NCI-H146 (cell line): ENCODE measurements at places on chromosomes 13 and 19.

GRCh38 chr13:100275746-100276145 lies 186.9 kb downstream of the PCCA start:
- peak; percentile 15 for DNase-seq

DNA sequence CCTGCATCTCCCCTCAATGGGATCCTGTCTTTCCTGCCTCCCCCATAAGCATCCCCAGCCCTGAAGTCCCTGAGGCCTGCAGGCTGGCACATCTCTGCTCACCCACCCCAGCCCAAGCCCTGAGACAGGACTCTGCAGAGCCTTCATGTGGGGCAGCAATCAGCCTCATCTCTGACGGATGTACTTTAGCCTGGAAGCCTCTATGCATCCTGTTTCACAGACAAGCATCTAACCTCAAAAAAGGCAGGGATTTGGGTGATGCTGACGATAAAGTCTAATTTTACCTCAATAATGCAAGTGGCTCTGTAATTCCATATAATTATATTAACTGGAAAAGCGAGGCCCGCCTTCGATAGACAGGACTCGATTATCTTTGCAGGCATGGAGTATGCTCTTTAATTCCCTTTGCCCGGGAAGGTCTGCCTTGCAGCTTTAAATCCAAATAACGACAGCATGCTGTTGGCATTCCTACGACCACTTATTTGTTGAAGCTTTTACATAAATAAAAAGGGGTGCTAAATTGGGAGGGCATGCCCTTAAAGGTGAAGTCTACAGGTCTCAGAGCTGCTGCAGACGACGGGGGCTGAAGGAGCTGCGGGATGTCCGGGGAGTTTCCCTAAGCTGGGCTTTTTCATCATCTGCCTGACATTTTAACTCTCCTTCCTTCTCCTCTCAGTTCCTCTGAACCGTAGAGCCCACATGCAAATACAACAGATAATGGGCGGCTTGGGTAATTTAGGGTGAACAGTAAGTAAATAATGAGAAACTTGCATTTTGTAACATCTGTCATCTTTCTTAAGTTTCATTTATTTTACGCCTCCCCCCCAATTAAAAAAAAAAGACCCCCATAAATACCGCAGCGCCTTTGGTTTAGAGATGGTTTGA lies 211.5 kb downstream of the URI1 start:
- no peak for DNase-seq

DNA sequence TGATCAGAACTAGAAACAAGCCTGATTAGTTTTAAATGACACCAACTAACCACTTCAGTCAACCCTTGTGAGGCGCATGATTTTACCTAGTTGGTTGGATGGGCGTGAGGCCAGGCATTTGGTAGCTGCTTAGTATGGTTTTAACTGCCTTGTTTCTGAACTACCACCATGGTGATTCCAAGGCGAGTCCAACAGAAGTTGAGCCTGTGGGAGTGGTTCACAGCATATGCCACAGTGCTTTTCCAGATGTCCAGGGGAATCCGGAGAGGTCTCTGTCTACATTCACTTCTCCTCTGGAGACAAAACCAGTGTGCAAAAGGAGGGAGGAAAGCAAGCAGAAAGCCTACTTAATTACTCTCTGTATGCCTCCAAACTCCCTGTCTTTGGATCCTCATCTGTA lies 524.1 kb downstream of the GPC6 start:
- DNase-seq = no peak

DNA sequence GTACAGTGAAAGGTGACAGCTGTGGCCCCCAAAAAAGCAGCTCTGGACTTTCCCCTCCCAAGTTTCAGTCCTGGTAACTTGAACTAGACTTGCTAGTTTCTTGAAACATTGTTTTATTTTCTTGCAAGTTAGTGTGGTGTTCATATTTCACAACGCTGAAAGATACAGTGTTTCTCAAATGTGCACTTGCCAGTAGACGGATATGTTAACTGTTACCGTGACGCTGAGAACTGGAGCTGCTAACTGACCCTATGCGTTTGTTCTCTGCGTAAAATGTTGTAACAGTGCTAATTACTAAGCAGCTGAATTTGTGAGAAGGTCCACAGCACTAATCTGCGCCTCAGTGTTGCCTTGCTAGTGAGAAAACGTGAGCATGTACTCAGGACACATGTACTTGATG lies 79.6 kb downstream of the GGACT start:
- peak; percentile 76 for DNase-seq

GRCh38 chr19:46718934-46719622 lies 2.2 kb upstream of the PRKD2 start:
- DNase-seq = no peak

DNA sequence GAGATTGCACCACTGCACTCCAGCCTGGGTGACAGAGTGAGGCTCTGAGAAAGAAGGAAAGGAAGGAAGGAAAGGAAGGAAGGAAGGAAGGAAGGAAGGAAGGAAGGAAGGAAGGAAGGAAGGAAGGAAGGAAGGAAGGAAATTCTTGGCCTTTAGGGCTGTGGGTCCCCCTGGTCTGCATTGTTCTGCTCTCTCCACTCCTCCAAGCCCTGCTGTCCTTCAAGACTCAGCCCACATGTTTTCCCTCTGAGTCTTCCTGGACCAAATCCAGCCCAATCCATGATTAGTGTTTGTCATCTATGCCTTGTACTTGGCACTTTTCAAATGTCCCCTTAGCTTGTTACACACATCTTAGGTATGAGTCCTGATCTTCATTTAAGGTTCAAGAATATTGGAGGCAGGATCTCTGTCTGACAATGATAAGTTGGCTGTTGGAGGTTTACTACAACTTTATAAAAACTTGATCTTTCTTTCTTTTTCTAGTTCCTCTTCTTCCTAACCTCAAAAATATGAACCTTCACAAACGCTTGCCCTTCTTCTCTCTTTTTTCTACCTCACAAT lies 48.8 kb upstream of the INTS6 start:
- DNase-seq = no peak

DNA sequence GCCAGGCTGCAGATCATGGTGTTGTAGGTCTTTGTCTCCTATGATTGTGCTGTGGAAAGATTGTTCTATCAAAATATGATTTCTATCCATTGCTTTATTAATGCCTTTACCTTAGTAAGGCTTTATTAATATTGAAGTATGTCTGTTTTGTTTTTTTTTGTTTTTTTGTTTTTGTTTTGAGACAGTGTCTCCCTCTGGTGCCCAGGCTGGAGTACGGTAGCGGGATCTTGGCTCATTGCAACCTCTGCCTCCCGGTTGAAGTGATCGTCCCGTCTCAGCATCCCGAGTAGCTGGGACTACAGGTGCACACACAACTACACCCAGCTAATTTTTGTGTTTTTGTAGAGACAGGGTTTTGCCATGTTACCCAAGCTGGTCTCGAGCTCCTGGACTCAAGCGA lies 7.7 kb downstream of the IRGC start:
- DNase-seq = no peak

DNA sequence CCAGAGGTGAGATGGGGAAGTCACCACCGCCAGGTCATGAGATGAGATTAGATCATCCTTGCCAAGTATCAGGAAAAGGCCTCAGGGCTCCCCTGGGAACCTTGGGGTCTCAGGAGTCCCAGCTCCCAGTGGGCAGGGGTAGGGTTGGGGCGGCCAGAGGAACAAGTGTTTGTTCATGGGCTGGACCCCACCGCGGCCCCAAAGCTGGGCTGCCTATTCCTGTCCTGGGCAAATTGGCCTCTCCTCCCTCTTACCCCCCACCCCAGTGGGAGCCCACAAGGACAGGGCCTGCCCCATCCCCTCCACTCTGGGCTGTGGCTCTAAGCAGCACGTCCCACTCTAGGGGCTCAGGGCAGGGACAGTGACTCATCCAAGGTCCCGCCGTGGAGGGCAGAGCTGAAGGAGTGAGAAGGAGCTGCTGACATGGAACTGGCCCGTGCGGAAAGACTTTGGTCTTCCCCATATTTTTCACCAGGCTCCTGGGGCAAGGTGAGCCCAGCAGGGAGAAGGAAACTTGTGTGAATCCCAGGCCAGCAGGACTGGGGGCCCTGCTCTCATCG lies 4.0 kb upstream of the HCN2 start:
- DNase-seq = no peak

GRCh38 chr19:2138061-2138728 lies 13.2 kb downstream of the AP3D1 start:
- DNase-seq = no peak

- no peak for DNase-seq
These were observed 467.3 kb downstream of the DACH1 start for GRCh38 chr13:71399631-71400215.

- no peak for DNase-seq
These were observed at the start of gene KCNRG for GRCh38 chr13:50015258-50015657. KCNRG (plus strand) TSS chr13:50015444; CDS start chr13:50015494, 50 bp downstream.

GRCh38 chr13:33018886-33019285 lies 2.7 kb downstream of the KL start:
- DNase-seq = no peak

GRCh38 chr13:108950333-108951010 lies 321.1 kb downstream of the MYO16 start:
- no peak for DNase-seq

DNA sequence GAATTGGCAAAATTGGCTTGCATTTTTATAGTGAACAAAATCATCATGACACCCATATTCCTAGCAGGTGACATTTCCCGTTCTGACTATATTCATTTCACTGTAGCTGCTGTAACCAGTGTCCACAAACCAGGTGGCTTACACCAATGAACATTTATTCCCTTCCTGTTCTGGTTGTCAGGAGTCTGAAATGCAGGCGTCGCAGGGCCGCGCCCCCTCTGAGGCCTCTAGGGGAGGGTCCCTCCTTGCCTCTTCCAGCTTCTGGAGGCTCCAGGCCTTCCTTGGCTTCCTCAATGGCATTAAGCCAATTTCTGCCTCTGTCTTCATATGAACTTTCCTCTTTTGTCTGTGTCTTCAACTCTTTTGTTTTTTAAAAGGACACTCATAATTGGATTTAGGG lies 6.5 kb upstream of the RLN3 start:
- DNase-seq = no peak

- DNase-seq = no peak
These were observed 10.2 kb upstream of the TMEM160 start for GRCh38 chr19:47058621-47059022.

DNA sequence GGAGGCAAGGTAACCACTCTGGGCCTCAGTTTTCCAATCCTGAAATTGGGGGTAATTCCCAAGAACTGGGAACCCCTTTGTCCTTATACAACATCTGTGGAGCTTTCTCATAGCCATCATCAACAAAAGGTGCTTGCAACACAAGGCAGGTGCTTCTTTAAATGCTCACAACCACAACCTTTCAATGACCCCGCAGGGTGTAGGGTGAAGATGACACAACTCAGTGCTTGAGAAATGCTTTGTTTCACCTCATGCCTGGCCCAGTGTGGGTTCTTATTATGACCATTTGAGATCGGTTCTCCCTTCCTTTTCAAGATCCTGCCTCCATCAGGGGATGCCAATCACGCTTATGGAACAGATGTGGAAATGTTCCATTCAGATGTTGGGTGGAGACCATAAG lies 8.4 kb downstream of the WIZ start:
- DNase-seq = no peak

GRCh38 chr19:1225440-1226226 lies 12.2 kb downstream of the CBARP start:
- DNase-seq = no peak

- DNase-seq = peak; percentile 85
These were observed 57.9 kb upstream of the PCDH8 start for GRCh38 chr13:52906122-52906903.

DNA sequence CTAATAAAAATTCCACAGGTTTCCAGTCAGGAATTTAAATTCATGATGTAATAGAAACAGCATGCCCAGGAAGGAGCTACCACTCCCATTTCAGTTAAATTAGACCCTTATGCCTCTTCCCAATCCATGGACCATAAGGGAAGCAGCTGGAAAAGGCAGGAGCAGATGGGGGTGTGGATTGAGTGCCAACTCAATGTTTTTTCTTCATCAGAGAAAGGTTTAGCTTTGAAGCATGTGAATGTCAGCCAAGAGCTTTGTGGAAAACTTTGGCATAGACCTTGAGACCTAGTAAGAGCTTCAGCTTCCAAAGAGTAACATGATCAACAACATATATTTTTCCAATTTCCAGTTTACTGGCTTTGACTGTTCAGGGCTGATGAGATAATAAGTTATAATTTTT lies 2139.9 kb downstream of the PCDH9 start:
- no peak for DNase-seq

DNA sequence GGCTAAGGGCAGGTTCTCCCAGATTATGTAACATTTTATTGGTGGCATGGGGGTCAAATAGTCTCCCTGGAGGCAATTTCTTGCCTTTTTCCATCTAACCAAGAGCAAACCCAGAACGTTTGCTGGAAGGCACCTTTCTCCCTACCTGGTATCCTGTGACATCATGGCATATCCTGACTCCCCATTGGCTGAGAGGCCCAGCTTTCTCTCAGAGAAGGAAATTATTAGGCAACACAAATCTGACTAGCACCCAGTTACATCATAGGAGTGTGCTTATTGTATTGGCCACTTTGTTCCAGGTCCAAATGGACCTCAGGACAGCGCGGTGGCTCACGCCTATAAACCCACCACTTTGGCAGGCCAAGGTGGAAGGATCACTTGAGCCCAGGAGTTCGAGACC lies 13.0 kb downstream of the NTN5 start:
- no peak for DNase-seq
